MM.1S (cell line): ENCODE measurements at places on chromosomes 13 and 19.
A peak's percentile ranks its signal among the peaks of the same experiment; 100 is the strongest.

DNA sequence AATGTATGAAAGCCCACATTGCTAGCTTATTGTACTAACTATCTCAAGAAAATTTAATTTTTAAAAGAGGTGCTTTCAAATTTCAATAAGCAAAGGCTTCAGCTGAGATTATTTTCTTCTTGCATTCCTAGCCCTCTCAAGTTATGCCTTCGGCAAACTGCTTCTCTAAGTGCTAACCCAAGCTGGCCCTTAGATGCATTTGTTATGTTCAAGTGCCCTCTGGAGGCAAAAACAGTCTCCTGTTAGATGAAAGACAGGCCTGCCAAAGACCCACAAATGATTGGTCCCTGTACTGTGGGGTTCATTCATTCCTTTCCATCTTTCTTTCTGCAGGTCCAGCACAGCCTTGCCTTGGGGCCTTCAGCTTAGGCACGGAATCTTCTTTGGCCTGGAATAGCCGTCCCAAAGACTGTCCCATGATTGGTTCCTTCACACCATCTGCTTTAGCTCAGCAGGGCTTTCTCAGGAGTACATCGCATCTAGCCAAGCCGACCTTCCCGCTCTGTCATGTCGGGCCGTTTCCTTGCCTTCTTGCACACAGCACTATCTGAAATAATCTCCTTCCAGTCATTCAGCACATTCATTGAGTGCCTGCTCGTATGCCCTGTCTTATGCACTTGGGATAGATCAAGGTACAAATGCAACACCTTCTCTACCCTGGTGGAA is 26.4 kb upstream of the TPTE2 start:
- DNase-seq, result peak; percentile 67

DNA sequence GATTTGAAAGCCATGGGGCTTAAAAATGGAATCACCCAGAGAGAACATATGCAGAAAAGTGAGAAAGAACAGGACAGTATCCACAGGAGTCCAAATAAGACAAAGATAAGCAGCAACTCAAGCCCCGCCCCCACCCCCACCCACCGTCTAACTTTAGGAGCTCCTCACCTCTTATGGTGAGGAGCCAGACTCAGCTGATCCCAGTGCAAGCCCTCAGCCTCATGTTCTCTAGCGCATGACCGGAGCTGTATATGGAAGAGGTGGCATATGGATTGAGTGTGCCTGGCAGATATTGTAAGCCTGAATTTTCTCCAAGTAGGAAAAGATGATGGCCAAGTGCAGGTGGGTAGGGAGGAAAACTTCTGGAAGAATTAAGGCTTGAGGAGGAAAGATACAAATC is 36.4 kb upstream of the DCT start:
- no peak for DNase-seq

- no peak for DNase-seq
These were observed 15.2 kb downstream of the EPN1 start for GRCh38 chr19:55690109-55690768.

DNA sequence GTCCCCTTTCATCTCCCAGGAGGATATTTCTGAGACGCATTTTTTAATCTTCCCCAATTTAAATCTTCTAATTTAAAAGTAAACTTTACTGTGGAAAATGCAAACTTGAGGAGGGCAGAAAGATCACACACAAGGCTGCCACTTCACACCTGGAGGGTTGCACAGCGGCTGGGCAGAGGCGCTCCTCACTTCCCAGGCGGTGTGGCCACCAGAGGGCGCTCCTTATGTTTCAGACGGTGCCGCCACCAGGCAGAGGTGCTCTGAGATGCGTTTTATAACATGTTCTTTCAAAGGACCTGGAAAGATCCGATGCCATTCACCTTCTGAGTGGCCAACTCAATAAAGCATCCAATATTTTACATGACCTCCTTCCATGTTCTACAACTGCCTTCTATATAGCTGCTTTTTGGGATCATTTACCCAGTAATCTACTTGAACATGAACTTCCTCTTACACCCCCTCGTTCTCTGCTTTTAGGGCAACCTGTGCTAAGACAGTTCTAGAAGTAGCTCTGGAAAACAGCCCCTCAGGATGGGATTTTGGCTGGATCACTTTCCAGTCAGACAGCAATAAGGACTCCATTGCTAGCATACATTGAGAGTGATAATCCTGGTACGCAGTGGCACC is 14.8 kb upstream of the MTUS2 start:
- peak; percentile 26 for DNase-seq

DNA sequence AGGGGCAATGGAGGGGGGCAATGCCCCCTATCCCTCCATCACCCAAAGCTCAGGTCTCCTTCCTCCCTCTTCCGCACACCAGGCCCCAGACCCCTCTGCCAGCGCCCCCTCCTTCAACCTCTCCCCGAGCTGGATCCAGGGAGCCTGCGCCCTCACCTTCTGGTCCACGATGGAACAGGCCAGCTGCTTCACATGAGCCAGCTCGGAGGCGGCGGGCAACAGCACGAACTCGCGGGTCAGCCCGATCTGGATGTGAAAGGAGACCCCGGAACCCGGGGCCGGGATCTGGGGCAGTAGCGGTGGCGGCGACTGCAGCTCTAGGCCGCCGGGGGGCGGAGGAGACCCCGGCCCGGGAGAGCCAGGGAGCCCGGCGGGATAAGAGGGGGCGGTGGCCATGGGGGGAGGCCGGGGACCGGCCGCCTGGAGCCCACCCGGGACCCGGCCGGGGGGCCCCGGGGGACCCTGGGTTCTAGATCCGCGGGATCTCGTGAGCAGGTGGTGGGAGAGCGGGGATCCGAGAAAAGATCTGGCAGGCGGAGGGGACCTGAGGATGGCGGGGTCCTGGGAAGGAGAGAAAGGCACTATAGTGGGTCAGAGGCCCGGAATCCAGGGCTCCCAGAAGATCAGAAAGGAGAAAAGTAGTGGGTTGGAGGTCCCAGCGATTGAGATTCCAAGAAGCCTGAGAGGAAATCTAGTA is 791 bp downstream of the PRKD2 start:
- DNase-seq, result no peak

GRCh38 chr19:17183271-17183761 is 31.8 kb upstream of the USE1 start:
- DNase-seq, result no peak

GRCh38 chr19:11377237-11377636 is 2.8 kb downstream of the SWSAP1 start:
- no peak for DNase-seq

- DNase-seq, result no peak
These were observed 169.8 kb downstream of the SHISA2 start for GRCh38 chr13:25881971-25882451.

GRCh38 chr19:40503320-40503695 is 36.5 kb downstream of the SPTBN4 start:
- DNase-seq, result no peak

GRCh38 chr13:104318121-104318520 is 1251.9 kb upstream of the SLC10A2 start:
- peak; percentile 11 for DNase-seq

DNA sequence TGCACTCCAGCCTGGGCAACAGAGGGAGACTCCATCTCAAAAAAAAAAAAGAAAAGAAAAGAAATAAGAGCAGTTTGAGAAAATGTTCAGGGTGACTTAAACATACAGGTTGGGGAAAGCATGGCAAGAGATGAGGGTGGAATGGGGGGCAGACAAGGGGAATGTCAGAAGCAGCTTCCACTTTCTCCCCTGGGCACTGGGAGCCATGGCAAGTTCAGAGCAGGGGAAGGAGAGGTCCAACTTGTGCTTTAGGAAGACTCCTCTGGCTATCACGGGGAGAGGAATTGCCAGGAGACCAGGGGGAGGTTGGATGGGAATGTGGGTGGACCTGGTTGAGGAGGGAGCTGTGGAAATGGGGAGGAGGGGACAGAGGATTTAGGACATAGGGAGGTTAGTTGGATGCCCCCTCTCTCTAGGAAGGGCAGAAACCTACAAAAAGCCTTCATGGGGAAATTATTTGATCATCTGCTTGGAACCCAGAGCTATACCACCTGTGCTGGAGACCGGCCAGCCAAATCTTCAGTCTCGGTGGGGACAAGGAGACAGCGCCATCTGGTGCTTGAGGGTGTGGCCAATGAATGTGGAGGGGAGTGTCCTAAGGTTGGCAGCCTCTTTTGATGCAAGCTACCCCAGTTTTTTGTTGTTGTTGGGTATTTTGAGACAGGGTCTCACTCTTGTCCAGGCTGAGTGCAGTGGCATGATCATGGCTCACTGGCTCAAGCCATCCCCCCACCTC is 7.3 kb upstream of the STRN4 start:
- peak; percentile 79 for DNase-seq

GRCh38 chr19:56778351-56778750 is 62.2 kb downstream of the PEG3 start:
- no peak for DNase-seq

GRCh38 chr13:108929532-108930206 is 300.3 kb downstream of the MYO16 start:
- DNase-seq, result no peak

GRCh38 chr13:49343255-49343654 is 95.5 kb downstream of the CDADC1 start:
- DNase-seq, result no peak

DNA sequence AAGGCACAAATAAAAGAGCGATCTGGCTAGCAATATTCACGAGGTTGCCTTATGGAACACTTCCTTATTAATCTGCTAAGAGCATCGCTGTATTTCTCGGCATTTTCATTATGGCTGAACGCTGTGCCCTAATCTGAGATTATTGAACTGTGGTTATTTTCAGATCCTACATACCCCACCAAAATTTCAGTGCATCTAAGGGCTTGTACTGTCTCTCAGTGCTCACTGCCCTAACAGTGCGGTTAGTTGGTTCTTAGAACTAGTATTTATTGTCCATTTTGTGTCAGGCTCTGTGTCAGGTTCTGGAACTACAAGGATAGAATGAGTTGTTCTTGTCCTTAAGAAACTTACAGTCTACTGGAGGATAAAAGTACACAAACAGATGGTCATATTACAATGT is 51.6 kb downstream of the FLT3 start:
- DNase-seq, result no peak

- DNase-seq, result no peak
These were observed 1504.5 kb upstream of the PCDH20 start for GRCh38 chr13:62920159-62920558.

- DNase-seq, result no peak
These were observed 1.4 kb downstream of the KCTD15 start for GRCh38 chr19:33797802-33798671.

DNA sequence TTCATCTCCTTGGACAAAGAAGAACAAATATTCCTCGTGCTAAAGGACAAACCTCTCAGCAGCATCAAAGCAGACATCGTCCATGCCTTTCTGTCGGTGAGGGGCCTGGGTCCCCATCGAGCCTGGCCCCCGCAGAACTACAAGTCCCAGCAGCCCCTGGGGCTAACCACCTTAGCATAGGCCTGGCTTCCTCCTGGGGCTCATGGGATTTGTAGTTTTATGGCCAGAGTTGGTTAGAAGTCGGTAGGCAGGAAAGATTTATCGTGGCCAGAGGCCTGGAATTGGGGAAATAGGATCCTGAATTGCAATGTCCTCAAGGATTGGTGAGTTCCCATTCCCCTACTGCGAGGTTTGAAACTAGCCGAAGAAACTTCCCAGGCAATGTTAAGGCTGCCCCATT is 19.6 kb downstream of the TMEM150B start:
- peak; percentile 45 for DNase-seq

DNA sequence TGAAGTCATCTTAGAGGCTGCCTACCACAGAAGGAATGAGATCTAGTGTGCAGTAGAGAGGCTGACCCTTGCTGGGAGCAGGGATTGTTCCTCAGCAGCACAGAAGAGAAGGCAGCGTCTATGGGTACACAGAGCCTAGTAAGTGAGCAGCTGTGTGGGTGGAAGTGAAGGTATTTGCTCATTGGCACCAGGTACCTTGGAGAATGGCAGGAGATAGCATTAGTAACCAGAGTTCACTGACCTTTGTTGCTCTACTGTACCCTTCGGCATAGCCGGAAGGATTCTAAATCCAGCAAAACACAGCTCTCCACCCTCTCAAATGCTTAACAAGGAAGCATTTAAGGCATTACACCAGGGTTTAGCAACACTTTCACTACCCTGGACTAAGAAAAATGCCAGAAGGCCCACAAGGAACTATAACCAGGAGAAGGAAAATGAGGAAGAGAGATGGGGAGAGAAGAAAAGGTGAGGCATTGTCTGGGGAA is 12.3 kb downstream of the SOX21 start:
- DNase-seq, result no peak

DNA sequence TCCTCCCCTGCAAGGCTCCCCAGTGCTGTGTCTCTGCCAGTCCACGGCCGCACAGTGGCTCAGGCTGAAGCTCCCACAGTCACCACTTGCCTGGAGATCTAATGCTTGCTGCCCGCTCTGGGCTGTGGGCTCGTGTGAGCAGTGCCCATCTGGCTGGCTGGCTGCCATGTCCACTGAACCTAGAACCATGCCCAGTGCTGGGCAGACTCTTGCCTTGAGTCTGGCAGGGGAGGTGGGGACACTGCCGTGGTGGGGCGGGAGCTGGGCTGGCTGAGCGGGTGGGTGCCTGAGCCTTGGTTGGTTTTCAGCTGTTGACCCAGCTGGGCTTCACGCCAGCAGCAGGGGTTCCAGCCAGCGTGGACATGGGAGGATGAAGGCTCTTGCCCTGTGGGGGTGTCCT is 52.3 kb downstream of the CRTC1 start:
- no peak for DNase-seq

GRCh38 chr13:79659121-79659521 is 178.2 kb downstream of the NDFIP2 start:
- no peak for DNase-seq

DNA sequence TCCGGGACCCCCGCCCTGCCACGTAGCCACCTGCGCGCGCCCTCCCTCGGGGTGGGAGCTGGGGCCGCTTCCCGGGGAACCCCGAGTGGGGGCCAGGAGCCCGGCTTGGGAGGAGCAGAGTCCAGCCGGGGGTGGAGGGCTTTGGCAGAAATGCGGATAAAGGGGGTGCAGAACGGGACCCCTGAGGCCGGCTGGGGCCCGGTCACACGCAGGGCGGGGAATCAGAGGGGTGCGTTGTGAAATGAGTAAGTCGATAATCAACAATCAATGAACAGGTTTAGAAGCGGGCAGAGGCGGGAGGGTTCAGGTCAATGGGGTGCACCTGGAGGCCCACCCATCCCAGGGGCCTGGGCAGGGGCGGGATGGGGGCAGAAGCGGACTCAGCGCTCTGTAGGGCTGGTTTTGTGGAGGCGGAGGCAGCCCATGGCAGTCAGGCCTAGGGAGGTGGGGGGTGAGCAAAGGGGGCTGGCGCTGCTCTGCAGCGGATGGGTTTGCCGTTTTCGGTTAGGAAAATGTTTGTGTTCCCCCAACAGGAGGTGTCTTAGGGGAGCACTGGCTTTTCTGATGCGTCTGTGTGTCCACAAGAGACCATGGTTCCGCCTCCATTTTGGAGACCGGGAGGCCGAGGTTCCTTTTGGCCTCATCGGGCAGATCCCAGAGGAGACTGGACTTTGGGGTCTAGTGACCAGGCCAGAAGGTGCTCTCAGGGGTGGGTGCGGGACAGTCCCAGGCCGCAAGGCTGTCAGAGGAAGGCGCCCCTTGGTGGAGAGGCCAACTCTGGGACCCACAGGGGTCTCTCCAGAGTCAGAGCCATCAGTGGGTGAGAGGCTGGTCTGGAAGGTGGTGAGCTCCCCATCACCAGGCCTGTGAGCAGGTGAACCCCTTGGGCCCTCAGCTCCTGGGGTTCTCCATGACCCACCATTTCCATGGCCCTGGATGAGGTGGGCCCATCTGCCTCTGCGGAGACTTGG is 683 bp upstream of the DIRAS1 start:
- no peak for DNase-seq
